ENCODE measurements at places on chromosomes 12 and 14.
A peak's percentile ranks its signal among the peaks of the same experiment; 100 is the strongest.

DNA sequence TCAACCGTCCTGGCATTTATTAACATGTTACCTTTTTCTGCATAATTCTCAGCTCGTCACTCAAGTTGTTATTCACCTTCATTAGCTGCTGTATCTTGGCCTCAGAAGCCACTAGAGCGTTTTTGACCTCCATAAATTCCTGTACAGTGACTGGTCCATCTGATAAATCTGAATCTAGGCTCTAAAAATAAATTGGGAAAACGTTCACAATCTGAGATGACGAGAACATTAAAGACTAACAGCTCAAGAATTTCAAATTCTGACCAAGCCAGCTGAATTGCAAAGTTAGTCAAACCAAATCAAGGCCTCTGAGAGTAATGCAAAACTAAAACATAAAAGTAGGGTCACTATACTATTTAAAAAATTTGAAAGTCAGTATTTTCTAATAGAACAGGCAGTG, 45.0 kb downstream of the GIT2 start:
- no peak for DNase-seq

DNA sequence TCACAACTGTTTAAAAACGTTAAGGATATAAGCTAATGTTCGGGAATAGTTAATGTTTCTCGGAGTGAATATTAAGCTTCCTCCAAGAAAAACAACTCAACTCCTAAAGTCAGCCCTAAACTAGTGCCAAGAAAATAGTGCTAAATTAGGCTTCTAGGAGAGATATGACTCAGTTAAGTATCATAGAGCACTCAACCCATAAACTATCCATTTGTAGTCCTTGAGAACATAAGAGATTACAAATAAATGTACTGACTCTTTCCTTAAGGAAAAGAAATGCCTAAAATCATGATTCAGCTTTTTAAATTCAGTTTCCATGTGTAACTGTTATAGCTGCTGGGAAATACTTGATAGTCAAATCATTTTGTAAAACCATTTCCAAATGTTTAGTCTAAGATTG, 117.1 kb downstream of the HMGA2 start:
- no peak for DNase-seq

- no peak for DNase-seq
These were observed 646.9 kb upstream of the TMEM132C start for GRCh38 chr12:127619869-127620734.

- DNase-seq = no peak
These were observed 13.2 kb downstream of the SERPINA5 start for GRCh38 chr14:94594441-94594840.

DNA sequence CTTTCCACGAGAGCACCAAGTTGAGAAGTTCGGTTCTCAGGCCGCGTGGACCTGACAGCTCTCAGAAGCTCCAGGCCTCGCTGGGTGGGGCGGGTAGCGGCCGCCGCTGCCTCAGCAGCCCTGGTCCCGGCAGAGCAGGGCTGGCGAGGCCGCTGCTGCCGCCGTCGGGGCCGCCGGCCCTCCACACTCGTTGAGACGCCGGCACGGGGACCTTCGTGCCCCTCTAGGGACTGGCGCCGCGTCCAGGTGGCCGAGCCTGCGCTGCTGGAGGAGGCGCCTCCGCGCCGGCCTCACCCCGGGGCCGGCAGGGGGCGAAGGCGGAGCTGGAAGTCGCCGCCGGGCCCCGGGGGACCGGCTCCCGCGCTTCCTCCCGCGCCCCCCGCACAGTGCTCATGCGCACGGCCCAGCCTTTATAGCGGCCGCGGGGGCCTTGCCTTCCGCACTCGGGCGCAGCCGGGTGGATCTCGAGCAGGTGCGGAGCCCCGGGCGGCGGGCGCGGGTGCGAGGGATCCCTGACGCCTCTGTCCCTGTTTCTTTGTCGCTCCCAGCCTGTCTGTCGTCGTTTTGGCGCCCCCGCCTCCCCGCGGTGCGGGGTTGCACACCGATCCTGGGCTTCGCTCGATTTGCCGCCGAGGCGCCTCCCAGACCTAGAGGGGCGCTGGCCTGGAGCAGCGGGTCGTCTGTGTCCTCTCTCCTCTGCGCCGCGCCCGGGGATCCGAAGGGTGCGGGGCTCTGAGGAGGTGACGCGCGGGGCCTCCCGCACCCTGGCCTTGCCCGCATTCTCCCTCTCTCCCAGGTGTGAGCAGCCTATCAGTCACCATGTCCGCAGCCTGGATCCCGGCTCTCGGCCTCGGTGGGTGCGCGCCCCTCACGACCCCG, at the start of gene COCH:
TSS of gene COCH (plus strand) at position 440 of the 879 bp plus-strand sequence. CDS start at position 820, 380 bp downstream.
- DNase-seq = peak; percentile 20

GRCh38 chr14:101704140-101704539, 57.4 kb upstream of the PPP2R5C start:
- DNase-seq = no peak

DNA sequence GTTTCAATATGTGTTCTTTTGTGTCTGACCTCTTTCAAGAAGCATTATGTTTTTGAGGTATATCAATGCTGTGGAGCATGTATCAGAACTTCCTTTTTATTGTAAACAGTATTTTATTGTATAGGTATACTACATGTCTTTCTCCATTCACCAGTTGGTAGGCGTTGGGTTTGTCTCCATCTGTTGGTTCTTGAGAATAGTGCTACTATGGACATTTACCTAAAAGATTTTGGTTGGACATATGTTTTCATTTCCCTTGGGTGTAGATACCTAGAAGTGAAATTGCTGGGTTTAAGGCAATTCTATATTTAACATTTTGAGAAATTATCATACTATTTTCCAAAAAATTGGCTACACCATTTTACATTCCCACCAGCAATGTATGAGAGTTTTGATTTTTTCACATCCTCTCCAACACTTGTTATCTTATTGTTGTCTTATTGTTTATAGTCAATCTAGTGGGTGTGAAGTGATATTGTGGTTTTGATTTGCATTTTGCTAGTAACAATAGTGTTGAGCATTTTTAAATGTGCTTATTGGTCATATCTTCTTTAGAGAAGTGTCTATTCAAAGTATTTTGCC, 409.2 kb downstream of the IPO8 start:
- no peak for DNase-seq

- DNase-seq = no peak
These were observed 186.5 kb downstream of the CHST11 start for GRCh38 chr12:104643093-104643818.

DNA sequence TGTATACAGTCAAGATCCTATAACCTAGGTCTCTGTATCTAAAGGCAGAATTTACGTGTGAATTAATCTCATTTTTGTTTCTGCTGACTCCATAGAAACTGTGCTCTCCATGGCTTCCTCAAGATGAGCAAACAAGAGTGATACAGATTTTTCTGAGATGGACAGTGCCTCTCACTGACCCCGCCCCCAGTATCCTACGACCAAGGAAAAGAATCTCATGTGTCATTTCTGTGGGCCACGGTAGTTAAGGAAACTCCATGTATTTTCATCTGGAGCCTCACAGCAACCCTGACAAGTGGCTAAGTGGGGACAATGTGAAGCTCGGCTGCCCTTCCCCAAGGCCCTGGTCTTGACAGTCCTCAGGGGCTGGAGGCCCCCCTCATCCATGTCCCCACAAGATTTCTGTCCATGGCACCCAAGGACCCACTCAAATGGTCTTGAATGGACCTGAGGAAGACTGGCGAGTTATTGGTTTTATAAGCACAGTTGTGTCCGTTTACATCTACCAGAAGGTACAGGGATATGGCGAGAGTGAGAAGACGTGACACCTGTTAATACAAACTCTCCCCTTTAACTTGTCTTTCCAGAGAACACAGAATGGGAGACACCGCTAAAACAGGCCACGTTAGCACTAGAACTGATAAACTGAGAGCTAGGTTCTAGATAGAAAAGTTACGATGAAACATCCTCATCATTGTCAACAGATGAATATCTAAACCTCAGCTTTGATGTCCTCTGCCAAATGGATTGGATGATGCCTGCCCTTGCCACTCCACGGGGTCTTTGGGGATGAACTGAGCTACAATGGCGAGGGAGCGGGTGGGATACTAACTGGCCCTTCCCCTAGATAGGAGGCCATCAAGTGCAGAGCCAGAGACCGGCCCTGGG, 108.4 kb upstream of the EGLN3 start:
- no peak for DNase-seq

DNA sequence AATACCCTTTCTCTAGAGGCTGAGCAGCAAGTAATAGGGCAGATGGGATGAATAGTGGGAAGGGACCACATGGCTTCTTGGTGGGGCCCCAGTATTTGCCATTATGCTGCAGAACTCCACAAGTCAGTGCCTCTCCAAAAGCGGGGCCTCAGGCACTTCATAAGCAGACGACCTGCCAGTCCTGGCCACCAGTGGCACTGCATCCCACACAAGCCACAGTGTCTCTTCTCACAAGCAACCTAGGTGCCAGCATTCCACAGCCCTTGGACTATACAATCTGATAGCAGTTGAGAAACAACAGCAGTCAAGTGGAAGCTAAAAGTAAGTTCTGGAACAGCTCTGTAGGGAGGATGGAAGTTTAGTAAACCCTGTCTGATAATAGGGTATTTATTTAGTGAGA, 4.2 kb upstream of the SLC8A3 start:
- no peak for DNase-seq

- DNase-seq = no peak
These were observed 10.0 kb downstream of the SFSWAP start for GRCh38 chr12:131720921-131721320.

GRCh38 chr12:58557661-58558060, 362.6 kb downstream of the LRIG3 start:
- no peak for DNase-seq

GRCh38 chr14:52131640-52132320, 62.9 kb upstream of the NID2 start:
- peak; percentile 49 for DNase-seq

DNA sequence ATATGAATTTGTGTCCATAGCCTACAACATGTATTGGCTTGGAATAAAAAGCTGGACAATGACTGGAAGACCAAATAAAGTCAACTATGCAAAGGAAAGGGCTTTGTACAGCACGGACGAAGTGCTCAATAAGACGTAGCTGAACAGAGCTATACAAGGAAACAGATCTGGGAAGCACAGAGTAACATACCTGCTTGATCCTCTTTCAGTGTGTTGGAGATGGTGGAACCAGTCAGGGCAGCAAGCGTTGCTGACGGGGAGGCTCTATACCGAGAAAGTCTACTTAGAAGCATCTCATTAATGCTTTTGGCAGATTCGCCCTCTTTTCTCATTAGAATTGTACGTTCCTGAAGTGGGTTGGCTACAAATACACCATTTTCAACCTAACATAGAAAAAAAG, 99.3 kb downstream of the HECTD4 start:
- no peak for DNase-seq

- no peak for DNase-seq
These were observed at the start of gene SSTR1 for GRCh38 chr14:38207736-38208617. SSTR1 (plus strand) TSS chr14:38207904; CDS start chr14:38209390, 1,486 bp downstream.

GRCh38 chr12:39331539-39332261, 111.2 kb downstream of the KIF21A start:
- DNase-seq = no peak

GRCh38 chr12:82746668-82747067, 60.0 kb downstream of the TMTC2 start:
- no peak for DNase-seq

- no peak for DNase-seq
These were observed 101.4 kb upstream of the RTL1 start for GRCh38 chr14:101004954-101005353.

- no peak for DNase-seq
These were observed 173.6 kb upstream of the MGAT4C start for GRCh38 chr12:86429824-86430223.

GRCh38 chr14:103108749-103109207, 14.3 kb downstream of the EXOC3L4 start:
- no peak for DNase-seq

DNA sequence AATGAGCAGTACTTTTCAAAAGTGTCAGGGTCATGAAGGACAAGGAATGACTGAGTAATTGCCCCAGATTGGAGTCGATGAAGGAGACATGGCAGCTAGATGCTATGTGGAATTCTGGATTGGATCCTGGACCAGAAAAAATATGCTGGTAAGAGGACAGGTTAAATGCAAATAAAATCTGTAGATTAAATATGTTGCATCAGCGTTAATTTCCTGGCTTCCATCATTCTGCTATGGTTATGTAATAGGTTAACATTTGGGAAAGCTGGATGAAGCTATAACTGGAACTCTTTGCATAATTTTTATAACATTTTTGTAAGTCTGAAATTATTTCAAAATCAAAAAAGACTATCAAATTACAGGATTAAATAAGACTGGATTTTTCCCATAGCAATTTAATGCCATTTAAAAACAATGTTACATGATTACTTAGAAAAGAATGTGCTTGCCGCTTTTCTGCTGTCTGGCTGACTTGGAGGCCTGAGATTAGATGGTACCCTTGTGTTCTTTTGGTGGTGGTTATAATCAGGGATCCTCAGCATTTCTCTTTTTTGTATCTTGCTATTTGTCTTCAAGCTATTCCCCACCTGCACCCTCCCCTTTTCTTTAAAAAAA, 65.1 kb downstream of the FBXW8 start:
- DNase-seq = no peak

GRCh38 chr14:20194101-20194500, 3.4 kb downstream of the OR11G2 start:
- DNase-seq = no peak

- no peak for DNase-seq
These were observed 32.7 kb upstream of the AKAP6 start for GRCh38 chr14:32296366-32296765.

- DNase-seq = no peak
These were observed 9.7 kb upstream of the PCK2 start for GRCh38 chr14:24084440-24084839.

DNA sequence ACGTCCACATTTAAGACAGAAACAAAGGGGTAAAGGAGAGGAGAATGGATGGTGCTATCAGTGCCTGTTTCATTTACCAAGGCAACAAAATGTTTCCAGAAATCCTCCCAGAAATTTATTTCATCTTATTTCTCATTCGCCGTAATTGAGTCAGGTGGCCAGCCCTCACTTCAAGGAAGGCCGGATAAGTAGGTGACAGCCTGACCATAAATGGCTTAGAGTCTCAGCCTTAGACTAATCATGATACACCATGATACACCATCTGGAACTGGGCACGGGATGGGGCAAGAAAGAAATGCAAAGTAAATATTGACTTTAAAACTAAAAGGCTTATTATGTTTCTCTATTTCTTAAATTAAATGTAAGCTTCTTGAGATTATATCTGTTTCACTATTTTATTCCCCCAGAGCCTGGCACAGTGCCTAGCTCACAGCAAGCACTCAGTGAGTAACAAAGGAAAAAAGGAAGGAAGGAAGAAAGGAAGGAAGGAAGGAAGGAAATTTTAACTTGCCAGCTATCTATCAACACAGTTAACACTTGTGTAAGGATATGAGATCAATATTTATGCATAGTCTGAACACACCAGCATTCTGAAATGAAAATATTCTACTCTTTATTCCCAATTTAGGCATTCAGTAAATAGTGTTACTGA, 106.1 kb upstream of the FSCB start:
- no peak for DNase-seq

Measured in activated T-cell treated with anti-CD3 and anti-CD28 coated beads for 24 hours (primary cell).